ENCODE measurements at places on chromosomes 5 and 9.

DNA sequence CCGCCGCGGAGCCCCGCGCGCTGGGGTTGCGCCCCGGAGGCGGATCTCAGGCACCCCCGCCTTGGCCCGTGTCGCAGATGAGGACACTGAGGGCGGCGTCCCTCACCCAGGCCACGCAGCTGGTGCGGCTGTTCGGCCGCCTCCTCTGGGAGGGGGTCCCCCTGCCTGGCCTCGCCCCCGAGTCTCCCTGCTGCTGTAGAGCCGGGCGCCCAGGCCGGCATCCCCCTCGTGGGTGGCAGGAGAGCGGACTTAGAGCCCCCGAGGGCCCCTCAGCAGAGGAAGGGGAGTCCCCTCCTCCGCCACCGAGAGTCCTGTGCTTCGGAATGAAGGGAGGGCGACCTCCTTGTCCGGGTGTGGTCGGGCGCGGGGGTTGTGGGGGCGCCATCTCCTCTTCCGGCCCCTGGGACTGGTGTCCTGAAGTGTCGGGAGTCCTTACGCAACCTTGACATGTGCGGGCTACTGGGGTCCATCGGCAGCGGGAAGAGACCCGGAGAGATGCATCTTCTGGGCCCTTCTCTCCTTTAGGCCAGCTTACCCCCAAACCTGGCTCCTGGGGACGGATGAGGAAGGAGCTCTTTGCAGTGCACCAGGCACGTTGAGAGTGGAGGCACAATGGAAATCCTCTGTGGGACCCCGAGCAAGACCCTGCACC is 11.7 kb upstream of the EXOSC2 start:
- DNase-seq = peak; percentile 64

- peak; percentile 41 for DNase-seq
Measured at GRCh38 chr5:61678966-61679365, 346.9 kb downstream of the ZSWIM6 start.

DNA sequence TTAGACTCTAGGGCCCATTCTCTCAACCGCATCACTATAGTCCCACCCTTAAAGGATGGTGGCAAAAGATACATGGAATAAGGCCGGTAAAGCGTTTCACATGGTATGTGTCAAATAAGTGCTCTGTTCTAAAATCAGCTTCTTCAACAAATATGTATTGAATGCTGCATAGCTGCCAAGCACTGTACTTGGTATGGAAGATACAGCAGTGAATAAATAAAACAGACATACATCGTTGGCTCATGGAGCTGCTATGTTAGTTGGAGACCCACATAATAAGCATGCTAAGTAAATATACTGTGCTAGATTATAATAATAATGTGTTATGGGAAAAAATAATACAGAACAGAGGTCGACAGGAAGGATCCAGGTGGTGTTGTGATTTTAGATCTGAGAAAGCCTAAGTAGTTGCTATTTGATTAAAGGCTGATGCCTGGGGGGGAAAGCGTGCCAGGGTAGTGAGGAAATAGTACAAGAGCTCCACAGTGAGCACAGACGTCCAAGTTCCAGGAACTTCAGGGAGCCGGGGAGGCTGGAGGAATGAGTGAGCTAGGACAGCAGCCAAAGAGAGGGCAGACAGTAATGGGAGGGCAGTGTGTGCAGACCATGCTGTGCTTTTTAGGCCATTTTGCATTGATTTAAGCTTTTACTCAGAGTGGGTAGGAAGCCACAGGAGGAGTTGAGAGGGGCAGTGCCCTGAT is 93.7 kb downstream of the JAKMIP2 start:
- peak; percentile 59 for DNase-seq

- no peak for DNase-seq
Measured at GRCh38 chr5:39521940-39522590, 97.3 kb upstream of the DAB2 start.

- DNase-seq = peak; percentile 11
Measured at GRCh38 chr9:135671591-135672041, 8.5 kb downstream of the LCN9 start.

GRCh38 chr5:151214614-151215545 is 9.0 kb downstream of the CCDC69 start:
- no peak for DNase-seq

DNA sequence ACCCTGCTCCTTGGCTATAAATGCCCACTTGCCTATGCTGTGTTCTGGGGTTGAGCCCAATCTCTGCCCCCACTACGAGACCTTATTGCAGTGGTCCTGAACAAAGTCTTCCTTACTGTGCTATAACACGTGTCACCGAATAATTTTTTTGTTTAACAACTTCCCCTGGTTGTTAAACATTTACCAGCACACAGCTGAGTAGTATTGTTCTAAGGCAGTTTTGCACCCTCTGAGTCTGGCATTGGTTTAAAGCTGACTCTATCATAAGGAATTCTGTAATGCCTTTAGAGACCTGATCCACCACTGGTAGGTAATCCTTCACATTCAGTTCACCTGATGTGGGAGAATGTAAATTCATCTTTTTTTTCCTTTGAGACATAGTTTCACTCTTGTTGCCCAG is 25.6 kb upstream of the ANKRD31 start:
- DNase-seq = no peak

DNA sequence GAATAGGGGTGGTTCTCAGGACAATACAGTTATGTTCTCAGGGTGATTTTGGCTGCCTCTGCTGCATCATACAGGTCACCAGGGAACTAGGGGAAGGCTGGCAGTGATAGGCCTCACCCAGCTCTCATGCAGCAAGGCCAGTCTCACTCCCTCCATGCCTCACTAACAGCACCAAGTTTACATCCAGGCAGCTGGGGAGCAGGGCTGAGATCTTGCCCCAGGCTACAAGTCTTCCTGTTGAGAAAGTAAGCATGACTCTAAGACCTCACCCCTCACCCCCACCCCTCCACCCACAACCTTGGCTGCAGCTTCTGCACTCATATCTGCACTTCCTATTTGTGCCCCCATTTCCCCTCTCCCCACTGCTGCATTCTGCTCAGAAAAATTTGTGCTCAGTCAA is 481.2 kb downstream of the ACTL7B start:
- no peak for DNase-seq

- DNase-seq = no peak
Measured at GRCh38 chr9:20373263-20373662, 249.0 kb downstream of the MLLT3 start.

- no peak for DNase-seq
Measured at GRCh38 chr9:20981486-20981885, 50.0 kb downstream of the HACD4 start.

DNA sequence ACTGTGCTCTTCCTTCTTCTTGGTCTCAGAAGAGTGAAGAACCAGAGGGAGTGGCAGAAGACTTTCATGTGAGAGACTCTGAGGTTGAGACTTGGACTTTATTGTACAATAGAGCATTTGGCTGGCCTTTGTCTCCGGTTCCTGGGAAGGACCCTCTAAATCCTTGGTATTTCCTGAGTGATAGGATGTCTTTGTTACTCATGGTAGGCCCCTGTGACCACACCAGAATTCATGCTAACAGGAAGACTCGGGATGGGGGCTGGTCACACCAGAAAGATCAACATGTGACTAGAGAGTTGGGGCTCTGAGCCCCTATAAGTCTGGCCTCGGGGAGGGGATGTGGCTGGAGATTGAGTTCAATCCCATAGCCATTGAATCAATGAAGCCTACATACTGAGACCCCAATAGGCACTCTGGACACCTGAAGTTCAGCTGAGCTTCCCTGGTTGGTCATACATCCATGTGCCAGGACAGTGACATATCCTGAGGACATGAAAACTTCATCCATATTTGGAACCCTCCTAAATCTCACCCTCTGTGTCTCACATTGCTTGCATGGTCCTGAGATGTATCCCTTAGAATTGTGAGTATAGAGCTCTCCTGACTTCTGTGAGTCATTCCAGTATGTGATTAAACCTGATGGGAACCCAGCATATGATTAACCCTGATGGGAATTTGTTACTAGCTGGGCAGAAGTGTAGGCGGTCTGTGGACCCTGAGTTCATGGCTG is 201.7 kb downstream of the GADD45G start:
- no peak for DNase-seq

- no peak for DNase-seq
Measured at GRCh38 chr5:42908086-42908485, 96.4 kb upstream of the SELENOP start.

GRCh38 chr9:523444-523843 is 308.8 kb downstream of the DOCK8 start:
- no peak for DNase-seq
